ENCODE measurements at places on chromosomes 7 and 10.
A peak's percentile ranks its signal among the peaks of the same experiment; 100 is the strongest.

DNA sequence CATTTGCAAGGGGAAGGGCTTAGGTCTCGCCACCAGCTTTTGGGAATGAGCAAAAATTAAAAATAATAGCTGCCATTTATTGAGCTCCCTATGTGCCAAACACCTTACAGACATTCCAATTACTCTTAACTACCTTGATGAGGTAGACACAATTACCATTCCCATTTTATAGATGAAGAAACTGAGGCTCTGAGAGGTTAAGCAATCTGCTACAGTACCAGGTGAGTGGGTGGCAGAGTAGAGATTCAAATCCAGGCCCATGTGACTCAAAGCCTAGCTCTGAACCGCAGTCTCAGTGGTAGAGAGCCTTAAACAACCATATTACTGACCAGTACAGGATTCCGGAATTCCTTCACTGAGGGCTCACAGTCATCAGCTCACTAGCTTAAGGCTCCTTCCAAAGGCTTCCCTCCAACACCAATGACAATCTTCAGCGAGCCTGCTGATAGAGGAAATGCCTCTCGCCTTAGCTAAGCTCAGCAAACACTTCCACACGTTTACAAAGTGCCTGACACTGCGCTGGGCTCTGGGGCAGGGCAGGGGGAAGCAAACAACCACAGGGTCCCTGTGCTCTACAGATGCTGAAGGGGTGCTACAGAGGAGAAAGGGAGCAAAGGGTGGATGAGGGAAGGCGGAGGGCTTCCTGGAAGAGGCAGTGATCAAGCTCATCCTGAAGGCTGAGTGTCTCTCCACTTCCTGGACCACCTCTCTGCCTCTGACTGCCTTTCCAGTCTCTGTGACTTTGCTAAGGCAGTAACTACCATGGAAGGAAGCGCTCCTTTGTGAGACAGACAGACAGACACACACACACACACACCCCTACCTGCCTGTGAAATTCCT lies 7.4 kb downstream of the LRRC20 start:
- no peak for DNase-seq

- no peak for DNase-seq
Measured at GRCh38 chr7:50331564-50332208, 27.2 kb downstream of the IKZF1 start.

GRCh38 chr7:159075563-159076238 lies 69.0 kb downstream of the VIPR2 start:
- DNase-seq = no peak

GRCh38 chr7:132336797-132337196 lies 239.5 kb downstream of the PLXNA4 start:
- peak; percentile 91 for DNase-seq
